ENCODE measurements at places on chromosomes 12 and 14.

GRCh38 chr12:76055393-76055792 is 23.8 kb upstream of the PHLDA1 start:
- DNase-seq, result no peak

DNA sequence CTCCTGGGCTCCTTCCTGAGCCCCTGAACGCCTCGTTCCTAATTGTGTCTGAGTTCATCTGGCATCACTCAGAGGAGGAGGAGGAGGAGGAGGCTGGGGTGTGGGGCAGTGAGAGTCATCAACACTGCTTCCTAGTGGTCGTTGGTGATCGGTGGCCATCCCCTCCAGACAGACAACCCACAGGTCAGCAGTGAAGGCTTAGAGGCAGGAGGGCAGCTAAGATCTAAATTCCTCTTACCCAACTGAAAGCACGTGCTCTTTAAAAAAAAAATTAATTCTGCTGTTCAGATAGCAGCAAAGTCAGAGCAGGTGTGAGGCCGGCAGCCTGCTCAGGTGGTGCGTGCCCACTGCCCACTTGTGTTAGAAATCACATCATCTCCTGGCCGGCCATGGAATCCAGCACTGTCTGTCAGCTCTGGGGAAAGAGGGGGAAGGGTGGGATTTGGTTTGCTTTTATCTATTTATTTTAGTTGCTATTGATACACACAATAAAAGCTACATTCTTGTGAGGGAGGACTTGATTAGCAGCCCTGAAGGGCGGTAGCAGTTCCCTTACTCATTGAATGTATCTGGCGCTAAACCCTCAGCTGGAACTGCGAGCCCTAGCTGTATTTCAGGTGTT is 46.6 kb downstream of the PPP2R5C start:
- no peak for DNase-seq

- DNase-seq, result no peak
These were observed 239.1 kb downstream of the EGLN3 start for GRCh38 chr14:33711811-33712216.

GRCh38 chr14:82642425-82642824 is 1108.8 kb upstream of the SEL1L start:
- DNase-seq, result no peak

GRCh38 chr12:128079-128478 is 61.5 kb downstream of the IQSEC3 start:
- no peak for DNase-seq

DNA sequence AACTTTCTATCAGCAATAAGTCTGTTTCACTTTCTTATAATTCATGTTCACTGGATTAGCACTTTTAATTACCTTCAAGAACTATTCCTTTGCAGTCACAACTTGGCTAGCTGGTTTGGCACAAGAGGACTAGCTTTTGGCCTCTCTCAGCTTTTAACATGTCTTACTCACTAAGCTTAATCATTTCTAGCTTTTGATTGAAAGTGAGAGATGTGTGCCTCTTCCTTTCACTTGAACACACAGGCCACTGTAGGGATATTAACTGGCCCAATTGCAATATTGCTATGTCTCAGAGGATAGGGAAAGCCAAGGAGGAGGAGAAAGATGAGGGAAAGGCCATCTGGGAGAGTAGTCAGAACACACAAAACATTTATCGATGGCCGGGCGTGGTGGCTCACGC is 92.7 kb downstream of the PRICKLE1 start:
- DNase-seq, result no peak

GRCh38 chr12:45125997-45126396 is 75.1 kb upstream of the DBX2 start:
- DNase-seq, result no peak
